Activated T-cell treated with anti-CD3 and anti-CD28 coated beads, Interleukin-2, amount 50 U/mL, for 4 hours (primary cell): ENCODE measurements at places on chromosomes 5 and 9. TPM values are rescaled to one million over a fixed set of nuclear protein-coding genes. Genes with fewer than 3 reads are reported as not detected.

The CSF2 gene
- total RNA-seq: 283 TPM

The FOXD4 gene
- total RNA-seq: 0.16 TPM

The IRGM gene
- 1.1 TPM for total RNA-seq

The GABRA1 gene
- total RNA-seq: not detected

The ITGA2 gene
- total RNA-seq: 1.0 TPM

The TMEM174 gene
- total RNA-seq: not detected

The WWC1 gene
- 5.0 TPM for total RNA-seq
